ENCODE measurements at places on chromosomes 7 and 10.
A peak's percentile ranks its signal among the peaks of the same experiment; 100 is the strongest.

DNA sequence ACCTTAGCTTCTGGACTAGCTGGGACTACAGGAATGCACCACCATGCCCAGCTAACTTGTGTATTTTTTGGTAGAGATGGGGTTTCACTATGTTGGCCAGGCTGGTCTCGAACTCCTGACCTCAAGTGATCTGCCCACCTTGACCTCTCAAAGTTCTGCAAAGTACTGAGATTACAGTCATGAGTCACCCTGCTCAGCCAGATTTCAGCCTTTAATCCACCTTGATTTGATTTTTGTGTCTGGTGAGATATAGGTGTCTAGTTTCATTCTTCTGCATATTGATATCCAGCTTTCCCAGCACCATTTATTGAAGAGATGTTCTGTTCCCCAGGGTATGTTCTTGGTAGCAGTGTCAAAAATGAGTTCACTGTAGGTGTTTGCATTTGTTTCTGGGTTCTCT is 20.1 kb upstream of the CYP3A7 start:
- no peak for DNase-seq

GRCh38 chr7:100061518-100062193 is 12.1 kb downstream of the ZSCAN21 start:
- no peak for DNase-seq

DNA sequence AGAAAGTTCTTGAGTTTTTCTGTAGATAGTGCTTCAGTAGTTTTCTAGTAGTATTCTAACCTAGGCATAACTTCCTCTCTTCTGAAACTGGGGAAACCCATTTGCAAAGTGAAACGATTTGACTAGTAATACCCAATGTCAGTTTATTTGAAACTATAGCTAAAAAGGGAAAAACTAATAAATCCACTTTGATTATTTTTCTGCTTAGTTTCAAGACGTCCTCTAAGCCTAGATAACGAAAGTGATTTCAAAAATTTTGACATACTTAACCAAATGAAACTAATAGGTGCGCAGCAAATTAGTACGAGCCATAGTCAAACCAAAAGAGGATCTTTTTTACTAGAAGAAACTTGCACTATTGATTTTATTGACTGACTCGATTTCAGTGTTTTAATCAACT is 9.8 kb upstream of the SP8 start:
- no peak for DNase-seq

- no peak for DNase-seq
Measured at GRCh38 chr7:43535031-43535451, 47.9 kb upstream of the STK17A start.

DNA sequence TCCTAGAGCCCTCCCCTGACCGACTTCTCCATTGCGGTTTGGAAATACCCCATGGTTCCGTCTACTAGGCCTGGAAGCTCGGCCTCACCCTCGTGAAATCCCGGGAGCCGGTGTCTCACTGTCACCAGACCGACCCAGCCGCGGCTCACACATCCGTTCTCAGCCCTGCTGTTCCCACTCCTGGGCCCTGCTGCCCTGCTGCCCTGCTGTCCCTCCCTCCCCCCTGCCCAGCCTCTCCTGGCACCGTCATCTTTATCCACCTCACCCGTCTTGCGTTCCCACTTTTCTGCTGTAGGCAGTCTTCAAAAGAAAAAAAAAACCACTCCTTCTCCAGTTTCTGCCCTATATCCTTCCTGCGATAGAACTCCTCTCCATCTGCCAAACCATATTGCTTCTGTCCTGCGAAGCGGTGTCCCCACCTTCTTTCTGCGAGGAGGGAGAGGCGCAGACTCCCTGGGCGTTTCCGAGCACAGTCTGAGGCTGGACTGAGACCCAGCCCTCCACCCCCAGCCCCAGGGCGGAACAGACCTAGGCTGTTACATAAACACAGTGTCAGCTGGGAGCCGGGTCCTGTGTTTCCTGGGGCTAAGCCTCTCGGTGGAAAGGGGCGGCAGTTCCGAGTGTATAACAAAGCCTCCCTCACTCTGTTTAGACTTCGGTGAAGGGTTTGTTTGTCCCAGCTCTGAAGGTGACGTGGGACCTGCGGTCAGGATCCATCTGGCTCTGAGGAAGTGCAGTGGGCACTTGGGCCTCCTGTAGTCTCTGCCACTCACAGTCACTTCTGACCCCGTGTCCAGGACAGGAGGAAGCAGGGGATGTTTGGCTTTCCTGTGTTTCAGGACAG is 2.8 kb downstream of the AGAP3 start:
- DNase-seq, result peak; percentile 95

DNA sequence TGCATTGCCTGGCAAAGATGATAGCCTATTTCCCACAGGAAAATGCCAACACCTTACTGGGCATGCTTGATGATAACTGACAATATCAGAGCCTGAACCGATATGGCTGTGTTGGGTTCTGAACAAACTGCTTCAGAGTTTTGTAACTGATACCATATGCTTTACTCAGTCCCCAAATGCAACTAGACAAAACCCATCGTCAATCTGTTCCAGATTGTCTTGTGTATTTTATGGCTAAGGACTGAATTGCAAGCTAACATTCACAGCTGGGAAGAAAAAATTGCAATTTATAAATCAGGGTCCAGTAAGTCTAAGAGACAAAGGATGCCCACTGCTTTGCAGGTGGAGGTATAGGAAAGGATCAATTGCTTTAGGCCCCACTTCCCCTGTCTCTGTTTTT is 116.8 kb upstream of the WNT16 start:
- no peak for DNase-seq

DNA sequence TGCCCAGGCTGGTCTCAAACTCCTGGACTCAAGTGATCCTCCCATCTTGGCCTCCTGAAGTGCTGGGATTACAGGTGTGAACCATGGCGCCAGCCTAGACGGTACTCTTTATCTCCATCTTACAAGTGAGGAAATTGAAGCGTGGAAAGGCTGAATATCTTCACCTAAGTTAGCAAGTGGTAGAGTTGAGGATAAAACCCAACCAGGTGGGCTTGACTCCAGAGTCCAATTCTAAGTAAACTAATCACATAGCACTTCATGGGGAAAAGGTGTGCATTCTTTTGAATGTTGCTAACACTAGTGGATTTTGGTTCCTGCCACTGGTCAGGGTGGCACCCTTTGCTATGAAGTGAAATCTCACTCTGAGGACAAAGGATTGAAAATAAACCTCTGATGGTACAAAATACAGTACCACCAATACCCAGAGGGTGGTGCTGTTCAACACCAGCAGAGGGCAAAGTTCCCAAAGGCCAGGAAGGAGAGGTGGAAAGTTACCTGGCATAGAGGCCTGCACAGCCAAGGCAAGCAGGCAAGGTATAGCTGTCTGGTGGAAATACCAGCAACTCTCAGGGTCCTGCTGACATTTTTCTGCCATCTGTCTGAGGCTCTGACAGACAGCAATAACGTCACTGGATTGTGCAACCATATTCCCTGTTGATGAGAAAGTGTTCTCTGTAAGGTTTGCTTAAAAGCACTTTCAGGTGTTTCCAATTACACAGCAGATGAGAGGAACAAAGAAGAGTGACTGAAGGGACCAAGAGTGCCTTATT is 17.6 kb downstream of the ZDHHC16 start:
- DNase-seq, result peak; percentile 76

- DNase-seq, result peak; percentile 8
Measured at GRCh38 chr7:123522066-123522465, 12.3 kb downstream of the IQUB start.

DNA sequence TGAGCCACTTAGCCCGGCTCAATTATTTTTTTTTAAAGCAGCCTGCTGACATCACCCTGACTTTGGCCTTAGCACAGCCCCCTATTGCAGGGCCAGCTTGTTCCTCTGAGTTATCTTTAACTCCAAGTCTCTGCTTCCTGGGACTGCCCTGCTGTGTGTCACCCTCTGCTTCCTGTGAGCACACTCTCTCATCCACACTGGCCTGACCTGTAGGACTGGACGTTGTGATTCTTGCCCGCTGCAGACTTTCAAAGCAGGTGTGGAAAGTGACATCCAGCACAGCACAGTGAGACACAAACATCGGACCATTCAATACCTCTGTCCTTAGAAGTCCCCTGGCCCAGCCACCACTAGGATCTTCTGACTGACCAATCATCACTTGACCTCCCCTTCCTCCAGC is 26.4 kb upstream of the HSPA12A start:
- DNase-seq, result no peak

DNA sequence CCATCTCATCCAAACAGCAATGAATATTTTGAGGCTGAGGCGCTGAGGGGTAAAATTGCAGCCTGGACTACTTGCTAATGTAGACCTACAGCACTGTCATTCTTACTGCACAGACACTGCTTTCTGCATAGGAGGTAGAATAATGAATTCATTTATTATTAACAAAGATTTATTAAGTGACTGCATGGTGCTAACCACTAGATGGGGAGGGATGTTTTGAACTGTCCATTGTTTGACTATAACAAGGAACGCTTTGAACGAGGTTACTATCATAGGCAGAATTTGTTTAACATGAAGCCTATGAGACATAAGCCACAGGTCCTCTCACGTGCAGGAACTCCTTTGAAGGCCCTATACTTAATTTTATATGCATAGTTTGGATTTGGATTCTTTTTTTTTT is 143.8 kb downstream of the CFTR start:
- DNase-seq, result no peak

GRCh38 chr7:30329716-30330115 is 45.3 kb downstream of the ZNRF2 start:
- no peak for DNase-seq
